Muscle of back (tissue), 13 donors: ENCODE measurements at places on chromosomes 2 and 18. TPM values are rescaled to one million over a fixed set of nuclear protein-coding genes. Genes with fewer than 3 reads are reported as not detected.

DNA sequence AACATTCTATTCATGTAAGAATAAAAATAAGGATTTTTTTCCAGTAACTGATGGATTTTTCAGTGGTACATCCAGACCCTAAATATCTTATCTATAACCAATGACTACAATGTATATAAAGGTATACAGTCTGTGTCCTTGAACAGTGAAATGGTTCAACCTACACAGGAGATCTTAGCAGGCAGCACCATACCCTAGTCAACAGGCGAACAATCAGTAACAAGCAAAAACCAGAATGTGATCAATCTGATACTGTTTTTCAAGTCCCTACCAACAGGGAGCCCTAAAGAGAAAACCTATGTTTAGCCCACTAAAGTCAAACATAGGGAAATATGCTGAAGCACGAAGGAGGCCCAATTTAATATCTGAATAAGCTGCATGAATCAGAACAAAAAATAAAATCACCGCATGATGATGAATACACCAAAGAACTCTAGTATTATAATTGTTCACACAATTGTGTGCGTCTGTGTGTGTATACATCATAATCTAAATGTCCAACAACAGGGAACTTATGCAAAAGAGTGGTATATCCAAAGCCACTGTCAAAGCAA is 26.0 kb downstream of the PTPN2 start:
- DNase-seq, result no peak

DNA sequence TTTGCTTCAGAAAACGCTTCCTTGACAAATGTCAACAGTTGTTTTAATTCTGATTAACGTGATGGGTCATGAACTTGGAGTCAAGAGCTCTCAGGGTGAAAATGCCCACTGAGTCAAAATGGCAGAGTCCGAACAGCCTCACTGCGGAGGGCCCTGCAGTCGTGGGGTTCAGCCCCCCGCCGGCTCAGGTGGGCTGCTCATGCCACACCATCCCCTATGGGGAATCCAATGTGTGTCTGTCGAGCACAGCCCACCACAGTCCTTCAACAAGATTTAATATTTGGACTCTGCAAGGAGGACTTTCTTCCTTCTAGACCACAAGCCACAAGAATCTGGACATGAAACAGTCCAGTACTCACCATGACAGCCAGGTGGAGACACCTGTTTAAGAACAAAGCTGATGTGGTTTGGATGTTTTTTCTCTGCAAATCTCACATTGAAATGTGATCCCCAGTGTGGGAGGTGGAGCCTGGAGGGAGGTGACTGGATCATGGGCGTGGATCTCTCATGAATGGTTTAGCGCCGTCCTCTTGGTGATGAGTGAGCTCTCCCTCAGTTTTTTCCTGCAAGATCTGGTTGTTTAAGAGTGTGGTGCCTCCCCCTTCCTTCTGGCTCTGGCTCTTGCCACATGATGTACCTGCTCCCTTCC is 201.0 kb downstream of the NDUFA10 start:
- no peak for DNase-seq

DNA sequence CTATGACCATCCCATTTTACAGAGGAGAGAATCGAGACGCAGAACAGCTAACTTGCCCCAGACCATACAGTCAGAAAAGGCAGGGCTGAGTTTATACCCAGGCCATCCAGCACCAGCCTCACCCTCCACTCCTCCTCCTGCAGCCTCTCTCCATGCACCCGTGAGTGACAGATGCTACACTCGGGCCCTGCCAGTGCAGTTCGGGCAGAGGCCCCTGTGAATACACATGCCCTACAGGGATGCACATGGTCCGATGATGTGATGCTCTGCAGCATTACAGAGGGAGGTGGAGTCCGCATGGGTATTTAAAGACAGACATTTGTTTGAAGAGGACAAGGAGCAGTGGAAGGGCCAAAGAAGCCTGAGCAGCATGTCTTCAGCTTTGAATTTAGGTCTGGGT is 75.1 kb upstream of the PXDN start:
- no peak for DNase-seq

The ONECUT2 gene
- 0.44 TPM for polyA plus RNA-seq

The NT5C1B gene
- 0.43 TPM for polyA plus RNA-seq

DNA sequence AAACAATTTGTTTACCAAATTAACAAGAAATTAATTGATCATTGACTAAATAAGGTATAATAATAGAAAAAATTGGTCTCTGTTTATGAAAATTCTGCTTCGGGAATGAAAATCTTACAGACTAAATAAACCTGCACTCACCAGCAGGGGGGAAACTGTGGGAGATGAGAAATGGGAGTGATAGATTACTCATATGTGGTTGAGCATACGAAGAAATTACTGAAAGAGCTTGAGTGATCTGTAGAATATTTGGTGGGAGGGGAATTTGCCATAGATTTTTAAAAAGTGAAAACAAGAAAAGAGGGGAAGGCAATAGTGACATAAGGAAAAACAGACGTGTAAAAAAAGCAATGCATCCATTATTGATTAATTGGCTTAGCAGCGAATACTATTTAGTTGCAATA is 2.2 kb downstream of the HMSD start:
- no peak for DNase-seq

DNA sequence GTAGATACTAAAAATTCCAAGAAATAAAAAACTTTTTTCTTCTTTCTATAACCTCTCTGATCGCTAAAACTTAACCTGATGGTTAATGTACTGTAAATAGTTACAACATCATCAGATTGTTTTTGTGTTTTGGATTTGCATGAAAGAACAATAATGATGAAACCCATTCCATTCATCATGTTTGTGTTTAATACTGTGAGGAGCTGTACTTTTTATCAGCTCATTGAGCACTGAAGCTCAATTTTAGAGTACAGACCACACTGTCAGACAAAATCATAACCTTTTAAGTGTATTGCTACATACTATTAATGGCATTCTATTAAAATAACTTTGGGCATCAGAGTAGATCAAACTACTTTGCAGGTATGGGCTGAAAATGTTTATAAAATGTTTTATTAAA is 14.8 kb upstream of the BBS5 start:
- DNase-seq, result no peak

- DNase-seq, result no peak
These were observed 66.7 kb downstream of the FECH start for GRCh38 chr18:57519668-57520424.

GRCh38 chr18:35267161-35267651 is 22.8 kb downstream of the ZSCAN30 start:
- DNase-seq, result peak; percentile 90

GRCh38 chr2:146867477-146867986 is 977.3 kb upstream of the ACVR2A start:
- DNase-seq, result no peak

The NDC80 gene
- polyA plus RNA-seq, result 14.5 TPM

DNA sequence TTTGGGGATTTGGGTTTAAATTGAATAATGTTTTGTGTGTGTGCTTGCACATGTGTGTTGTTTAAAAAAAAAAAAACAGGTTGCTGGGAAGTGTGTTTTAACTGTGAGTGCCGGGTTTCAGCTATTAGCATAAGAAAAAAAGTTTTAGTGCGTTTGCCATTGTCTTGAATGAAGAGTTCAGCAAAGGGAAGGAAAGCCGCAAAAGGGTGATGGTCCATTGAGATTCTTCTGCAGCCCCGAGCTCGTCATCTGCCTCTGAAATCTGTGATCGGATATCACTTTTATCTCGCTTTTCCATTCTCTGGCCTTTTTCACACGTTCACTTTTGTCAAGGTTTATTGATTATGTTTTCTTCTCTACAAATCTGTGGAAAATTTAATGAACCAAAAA is 4.7 kb downstream of the GLI2 start:
- DNase-seq, result no peak

DNA sequence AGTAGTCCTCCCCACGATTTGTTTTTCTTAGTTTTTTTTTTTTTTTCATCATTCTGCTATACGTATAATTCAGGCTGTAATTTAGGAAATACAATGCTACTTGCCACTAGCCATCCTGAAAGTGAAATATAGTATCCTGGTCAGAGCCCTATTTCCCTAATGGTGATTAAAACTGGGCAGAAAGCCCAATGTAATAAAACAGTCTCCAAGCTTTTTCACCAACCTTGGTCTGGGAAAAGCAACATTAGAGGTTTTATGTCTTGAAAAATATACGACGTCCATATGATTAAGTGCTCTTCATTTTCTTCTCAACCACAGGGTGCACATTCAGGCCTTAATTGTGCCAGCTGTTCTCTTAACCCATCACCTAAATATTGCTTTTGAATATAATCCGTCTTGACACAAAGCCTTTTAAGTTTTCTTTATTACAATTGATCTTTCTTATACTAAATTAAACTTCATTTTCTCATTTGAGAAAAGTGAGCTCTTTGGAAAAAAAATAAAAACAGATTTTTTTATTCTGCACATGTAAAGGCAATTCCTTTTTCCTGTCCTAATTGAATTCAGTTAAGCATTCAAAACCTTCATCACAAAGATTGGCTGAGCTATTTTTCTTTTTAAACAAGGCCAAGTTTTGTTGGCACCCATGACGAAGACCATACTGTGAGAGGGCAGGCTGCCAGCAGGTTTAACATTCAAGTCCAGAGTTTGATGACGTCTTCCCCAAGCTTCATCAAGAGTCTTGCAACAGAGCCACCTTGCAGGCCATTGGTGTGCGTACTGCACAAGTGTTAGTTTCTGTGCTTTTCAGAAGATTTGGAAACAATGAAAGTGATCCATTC is 52.7 kb downstream of the MAP2 start:
- peak; percentile 40 for DNase-seq

- DNase-seq, result no peak
These were observed 138.6 kb upstream of the SERTAD2 start for GRCh38 chr2:64792300-64792699.

The SLC5A7 gene
- polyA plus RNA-seq, result 0.09 TPM

DNA sequence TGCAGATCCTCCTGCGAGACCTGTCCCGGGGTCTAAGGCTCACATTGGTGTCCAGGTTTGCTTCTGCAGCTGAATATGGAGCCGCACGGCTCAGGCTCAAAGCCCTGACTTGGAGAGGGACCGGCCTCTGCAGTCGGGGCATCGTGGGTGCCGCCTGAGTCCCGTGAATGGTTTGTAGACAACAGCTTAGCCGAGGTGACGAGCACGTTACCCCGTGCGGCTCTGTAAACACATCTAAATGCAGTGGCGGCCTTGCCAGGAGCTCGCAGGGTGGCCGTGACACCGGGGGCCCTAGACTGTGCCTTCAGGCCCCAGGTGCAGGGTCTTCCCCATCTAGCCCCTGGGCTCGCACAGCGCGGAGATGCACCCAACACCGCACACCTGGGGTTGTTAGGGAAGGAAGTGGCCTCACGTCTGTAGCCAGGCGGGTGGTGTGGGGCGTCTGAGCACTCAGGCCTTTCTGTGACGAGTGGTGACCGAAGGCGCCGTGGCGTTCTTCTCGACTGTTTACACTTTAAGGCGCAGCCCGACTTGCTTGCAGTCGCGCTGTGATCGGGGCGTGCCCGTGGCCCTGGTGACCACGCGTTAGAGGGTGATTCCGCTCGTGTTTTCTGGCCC is 91.6 kb downstream of the NFATC1 start:
- DNase-seq, result no peak

DNA sequence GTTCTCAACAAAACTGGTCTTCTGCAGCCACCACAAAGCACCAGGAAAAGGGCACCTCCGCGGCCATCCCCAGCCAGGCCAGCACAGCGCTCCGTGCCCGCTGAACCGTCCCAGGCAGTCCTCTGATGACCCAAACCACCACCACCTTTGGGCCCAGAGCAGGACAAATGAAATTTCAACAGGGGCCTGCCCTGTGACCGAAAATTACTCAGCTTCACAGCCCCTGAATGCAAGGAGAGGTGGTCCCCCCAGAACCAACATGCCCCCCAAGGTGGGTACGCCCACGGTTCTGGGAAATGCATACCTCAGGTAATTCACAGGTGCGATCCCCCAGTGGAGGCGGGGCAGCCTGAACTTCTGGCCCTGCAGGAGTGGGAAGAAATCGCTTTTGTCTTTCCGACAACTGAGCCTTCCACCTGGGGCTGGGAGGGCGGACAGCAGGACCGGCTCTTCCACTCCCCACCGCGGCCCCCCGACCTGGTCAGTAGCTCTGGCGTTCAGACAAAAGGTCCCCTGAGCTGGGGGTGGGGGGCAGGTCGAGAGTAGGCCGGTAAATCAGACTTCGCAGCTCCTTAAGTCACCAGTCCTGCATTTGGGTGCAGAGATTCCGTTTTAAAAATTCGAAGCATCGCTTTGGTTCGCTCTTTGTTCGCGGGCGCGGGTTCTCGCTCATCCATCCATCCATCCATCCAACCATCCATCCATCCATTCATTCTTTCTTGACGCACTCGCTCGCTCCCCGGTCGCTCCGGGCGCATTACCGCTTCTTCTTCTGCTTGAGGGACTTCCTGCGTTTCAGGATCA is 1.4 kb downstream of the ARL4C start:
- DNase-seq, result no peak

DNA sequence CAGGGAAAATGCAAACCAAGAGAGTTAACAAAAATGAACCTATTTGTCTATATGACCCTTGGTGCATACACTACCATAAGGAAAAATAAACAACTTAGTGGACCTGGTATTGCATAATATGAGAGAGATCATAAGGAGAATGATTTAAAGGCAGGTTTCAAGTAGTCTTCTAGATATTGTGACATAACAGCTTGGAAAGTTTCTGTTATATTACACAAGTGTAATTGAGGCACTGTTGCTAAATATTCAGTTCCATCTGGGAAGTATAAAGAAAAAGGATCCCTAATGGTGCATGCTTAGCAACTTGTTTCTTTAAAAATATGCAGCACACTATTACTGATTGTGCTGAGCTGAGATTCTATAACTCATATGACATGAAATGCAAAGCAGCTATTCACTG is 252.2 kb upstream of the SPHKAP start:
- no peak for DNase-seq

The LRATD1 gene
- 7.8 TPM for polyA plus RNA-seq

The SERPINB13 gene
- 4.6 TPM for polyA plus RNA-seq

DNA sequence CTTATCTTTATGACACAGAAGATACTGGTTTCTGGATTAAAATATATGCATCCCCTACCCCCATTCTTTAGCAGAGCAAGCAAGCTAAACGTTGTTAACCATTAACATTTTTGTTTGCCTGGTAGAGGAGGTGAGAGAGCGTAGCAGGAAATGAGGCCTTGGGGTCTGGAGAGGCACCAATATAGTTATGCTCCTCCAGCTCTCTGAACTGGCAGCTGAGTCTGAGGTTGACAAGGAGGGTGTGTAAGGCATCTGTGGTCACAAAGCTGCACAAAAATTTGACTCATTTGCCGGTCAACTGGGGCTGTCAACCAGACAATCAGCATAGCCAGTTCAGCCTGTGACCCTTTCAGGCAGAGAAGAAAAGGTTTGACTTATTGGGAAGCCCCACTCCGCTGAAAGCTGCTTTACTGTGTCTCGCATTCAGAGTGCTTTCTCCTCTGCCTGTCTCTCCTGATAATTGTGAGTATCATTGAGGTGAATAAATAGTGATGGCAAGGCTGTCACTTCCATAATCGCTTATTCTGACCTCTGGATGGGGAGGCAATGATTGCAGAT is 647.5 kb upstream of the SETBP1 start:
- no peak for DNase-seq

The CGREF1 gene
- polyA plus RNA-seq, result 5.6 TPM

GRCh38 chr2:175431101-175431946 is 249.8 kb upstream of the ATP5MC3 start:
- no peak for DNase-seq
